ENCODE measurements at places on chromosomes 3 and 15.

DNA sequence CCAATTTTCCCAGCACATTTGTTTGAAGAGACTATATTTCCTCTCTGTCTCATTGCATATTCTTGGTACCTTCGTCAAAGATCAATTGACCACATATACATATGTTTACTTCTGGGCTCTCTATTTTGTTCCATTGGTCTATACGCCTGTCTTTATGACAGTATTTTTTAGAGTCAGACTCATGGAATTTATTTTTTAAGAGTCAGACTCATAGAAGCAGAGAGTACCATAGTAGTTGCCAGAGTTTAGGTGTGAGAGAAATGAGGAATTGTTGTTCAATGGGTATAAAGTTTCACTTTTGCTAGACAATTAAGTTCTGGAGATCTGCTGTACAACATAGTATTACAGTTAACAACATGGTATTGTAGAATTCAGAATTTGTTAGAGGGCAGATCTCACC, 27.1 kb downstream of the PLA2G4F start:
- DNase-seq = no peak

DNA sequence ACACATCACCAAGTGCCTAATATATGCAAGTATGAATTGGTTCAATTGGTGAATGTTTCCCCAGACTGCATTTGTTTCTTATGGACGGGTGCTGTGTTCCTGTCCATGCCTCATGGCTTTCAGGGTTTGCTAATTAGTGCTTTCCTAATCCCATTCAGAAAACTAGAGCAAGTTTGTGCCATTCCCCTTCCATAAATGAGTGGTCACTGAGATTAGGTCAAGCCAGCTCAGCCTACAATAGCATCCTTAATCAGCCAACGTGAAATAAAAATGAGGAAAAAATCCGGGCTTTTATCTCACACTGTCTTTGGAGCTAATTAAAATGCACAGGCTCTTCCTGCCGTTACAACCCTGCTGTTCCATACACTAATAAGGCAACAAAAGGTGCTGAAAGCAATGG, 788.8 kb downstream of the ROBO1 start:
- no peak for DNase-seq

GRCh38 chr3:1103525-1103924, 10.7 kb downstream of the CNTN6 start:
- DNase-seq = no peak

- no peak for DNase-seq
Observed at GRCh38 chr3:78049521-78049920, 1009.6 kb downstream of the ROBO2 start.

- peak; percentile 37 for DNase-seq
Observed at GRCh38 chr3:52052831-52053306, 3.5 kb downstream of the DUSP7 start.

DNA sequence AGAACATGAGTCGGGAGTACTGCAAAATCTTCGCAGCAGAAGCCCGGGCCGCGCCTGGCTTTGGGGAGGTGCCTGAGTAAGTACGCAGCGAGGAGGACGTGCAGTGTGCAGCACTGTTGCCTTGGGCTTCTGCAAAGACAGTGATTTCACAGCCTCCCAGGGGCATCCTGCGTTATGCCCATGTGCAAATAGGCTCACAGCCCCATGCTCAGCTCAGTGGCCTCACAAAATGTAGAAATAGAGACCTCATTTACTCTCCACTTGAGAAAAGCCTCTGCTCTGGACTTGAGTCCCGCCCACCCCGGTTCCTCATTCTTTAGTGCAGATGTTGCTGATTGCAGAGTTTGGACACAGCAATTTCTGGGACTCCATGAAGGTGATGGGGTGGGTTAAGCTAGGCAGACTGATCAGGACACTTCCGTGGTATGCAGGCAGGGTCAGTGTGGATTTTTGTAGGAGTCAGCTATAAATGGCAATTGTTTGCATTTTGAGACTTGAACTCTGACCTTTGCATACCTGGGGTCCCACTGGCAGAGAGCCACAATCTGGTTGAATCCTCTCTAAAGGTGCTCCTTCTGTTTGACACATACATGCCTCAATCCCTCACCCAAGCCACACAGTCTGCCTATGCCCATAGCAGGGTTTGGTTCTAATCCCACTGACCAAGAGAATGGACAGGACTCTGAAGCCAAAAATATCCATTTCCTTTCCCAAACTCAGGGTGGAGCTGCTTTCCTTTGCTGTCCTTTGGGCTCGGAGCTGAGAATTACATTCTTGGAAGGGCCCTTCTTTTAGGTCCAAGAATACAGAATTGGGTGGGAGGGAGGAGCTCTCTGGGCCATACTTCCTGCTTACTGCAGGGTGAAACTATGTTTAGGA, 20.7 kb upstream of the SLC28A1 start:
- DNase-seq = no peak

GRCh38 chr3:174335910-174336309, 523.2 kb upstream of the NAALADL2 start:
- DNase-seq = no peak

DNA sequence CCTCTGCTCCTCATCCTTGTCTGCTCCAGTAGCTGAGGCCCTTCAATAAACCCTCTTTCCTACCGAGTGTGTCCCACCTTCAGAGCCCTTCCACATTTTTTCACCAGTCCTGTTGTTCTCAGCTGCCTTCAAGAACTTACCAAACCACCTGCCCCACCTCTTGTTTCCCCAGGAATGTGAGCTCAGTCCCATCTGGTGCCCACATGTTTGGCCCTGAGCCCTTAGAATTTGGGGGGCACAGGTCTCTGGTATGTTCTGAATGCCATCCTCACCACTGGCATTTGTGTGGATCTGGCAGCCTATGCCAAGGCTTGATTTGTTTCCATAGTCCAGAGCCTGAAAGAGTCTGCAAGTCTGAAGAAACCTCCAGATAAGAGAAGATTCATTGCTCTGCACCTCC, 315.2 kb upstream of the PPP2R3A start:
- no peak for DNase-seq

GRCh38 chr3:171374661-171375285, 85.4 kb downstream of the TNIK start:
- DNase-seq = no peak

GRCh38 chr3:152480282-152480953, 211.7 kb downstream of the MBNL1 start:
- DNase-seq = no peak

DNA sequence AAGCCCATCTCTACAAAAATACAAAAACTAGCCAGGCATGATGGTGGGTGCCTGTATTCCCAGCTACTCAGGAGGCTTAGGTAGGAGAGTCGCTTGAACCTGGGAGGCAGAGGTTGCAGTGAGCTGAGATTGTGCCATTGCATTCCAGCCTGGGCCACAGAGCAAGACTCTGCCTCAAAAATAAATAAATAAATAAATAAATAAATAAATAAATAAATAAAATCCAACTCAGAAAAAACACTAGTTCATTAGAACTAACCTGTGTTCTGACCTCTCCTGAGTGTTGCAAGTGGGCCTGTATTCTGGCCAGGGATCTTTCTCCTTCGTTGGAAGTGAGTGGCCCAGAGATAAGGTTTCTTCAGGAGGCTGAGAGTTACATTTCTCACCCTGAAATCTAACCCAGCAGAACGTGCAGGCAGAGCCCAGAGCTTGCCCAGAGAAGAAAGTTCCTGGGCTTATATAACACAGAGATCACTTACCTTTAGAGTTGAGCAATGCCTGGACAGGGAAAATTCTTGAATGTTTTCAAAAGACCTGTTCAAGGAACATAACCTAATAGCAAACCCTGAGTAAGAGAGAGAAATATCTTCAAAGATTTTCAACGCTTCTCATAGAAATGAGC, 583.9 kb downstream of the MCTP2 start:
- no peak for DNase-seq

DNA sequence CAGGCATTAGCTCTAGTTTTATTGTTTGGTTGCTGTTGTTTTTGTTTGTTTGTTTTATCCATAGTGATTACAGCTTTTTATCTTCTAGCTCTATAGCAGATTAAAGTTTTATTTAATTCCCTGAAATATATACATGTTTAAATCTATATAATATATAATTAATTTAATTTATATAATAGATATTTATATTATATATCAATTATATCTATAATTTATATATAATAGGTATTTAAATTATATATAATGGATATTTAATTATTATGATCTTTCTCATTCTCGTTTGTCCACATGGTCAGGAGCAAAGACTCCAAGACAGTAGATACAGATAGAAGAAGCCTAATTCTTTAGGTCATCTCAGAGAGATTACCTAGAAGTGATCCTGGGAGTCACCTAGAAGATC, 238.8 kb upstream of the GPR149 start:
- DNase-seq = no peak

- no peak for DNase-seq
Observed at GRCh38 chr3:175274056-175274455, 414.9 kb downstream of the NAALADL2 start.

DNA sequence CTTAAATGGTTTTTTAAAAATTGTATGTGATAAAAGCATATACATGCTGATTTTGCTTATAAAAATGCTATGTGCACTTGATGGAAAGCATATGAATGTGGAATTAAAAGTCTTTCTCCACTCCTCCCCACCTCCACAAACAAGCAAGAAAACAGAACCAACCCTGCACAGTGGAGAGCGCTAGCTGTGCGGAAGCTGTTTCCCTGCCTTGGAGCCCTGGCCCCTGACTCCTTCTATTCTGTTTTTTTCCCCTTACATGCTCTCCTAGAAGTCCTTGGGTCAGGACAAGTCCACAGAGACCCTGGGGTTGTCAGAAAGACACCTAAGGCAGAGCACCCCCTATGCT, 64.2 kb downstream of the BOC start:
- no peak for DNase-seq

DNA sequence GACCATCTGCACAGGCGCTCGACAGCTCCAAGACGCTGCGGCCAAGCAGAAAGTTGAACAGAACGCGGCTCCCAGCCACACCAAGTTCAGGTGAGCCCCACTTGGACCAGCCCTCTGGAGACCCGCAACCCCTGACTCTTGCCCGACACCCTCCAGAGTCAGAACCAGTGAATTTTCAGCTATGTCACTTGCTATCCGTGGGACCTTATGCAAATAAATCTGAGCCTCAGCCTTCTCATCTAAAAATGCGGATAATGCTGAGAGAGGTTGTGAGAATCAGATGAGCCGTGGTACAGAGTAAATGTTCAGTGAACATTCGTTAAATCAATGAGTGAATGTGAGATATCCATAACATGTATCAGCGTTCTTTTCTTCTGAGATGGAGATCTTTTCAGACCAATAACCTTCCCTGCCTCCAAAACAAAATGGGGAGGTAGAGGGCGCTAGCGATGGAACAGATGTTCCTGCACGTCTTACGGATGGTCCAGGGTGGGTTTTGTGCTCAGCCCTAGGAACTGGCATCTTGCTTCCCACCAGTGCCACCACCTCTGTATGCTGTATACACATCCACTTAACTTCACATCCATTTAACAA, 524 bp downstream of the MRPS11 start:
- no peak for DNase-seq

DNA sequence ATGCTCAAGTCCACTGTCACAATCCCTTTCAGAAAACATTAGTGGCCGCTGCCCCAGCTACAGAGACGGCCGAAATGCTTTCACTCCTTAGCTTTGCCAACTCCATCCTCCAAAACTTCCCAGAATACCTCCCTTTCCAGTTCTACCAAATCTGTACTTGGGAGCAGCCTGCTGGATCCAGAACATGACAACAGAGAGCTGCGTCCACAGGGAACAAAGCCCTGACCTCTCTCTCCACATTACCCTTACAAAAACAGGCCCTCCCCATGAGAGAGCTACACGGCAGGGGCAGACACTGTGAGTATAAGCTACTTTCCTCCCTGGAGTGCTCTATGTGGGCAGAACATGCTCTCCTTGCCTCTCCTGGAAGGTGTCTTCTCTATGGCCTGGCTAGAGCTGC, 6.3 kb downstream of the RBM15B start:
- no peak for DNase-seq

- no peak for DNase-seq
Observed at GRCh38 chr3:182821221-182821981, 28.1 kb downstream of the ATP11B start.

DNA sequence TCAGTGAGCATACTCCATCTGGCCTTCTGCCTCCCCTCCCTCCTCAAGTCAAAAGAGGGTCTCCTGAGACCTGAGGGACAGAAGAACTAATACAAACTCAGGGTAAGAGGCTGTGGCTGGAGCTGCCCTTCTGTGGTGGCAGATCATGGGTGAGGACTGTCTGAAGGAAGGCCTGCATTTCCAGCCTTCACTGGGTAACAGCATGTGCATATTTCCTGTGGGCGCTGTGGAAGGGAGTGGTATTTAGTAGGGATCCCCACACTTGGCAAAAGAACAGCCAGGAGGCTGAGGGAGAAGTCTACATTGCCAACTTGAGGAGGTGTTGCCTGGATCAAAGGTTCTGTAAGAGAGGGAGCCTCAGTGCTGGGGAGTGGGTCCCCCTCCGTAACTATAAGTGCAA, 10.1 kb upstream of the ESYT3 start:
- no peak for DNase-seq

DNA sequence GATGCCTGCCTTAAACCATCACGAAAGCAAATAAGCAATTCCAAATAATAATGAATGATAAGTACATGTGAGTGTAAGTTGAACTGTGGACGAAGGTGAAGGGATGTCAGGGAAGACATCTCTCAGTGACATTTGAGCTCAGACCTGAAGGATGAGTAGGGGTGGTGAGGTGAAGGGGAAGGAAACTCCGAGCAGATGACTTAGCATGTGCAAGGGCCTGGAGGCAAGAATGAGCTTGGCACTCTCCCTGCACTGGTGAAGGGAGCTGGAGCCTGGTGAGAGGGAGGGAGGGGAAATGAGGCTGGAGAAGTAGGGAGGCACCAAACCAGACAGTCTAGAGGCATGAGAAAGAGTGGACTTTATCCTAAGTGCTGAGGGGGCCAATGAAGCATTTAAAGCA, 84.3 kb downstream of the MTHFS start:
- DNase-seq = no peak

DNA sequence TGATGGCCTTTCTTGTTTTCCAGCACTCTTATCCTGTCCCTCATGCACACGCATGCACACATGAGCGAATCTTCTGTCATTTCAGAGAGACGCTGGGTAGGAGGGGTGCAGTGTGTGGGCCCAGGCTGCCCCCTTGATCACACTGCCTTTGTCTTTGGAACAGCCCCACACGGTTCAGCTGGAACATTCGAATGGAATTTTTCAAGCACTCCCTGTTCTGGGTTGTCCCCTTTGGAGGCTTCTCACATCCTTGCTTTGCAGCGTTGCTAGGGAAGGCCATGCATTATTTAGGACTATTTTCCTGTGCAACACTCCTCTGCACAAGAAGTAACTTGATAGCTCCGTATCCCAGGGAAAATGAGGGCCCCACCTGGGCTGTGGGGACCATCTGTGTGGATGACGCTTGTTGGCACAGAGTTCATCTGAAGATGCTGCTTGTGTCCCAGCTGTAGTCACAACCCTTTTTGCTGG, 78.4 kb downstream of the SPSB4 start:
- DNase-seq = no peak
